Pericardium fibroblast (primary cell): ENCODE measurements at places on chromosomes 7 and 10. TPM values are rescaled to one million over a fixed set of nuclear protein-coding genes. Genes with fewer than 3 reads are reported as not detected.

The C10orf67 gene
- not detected in 2 replicates for total RNA-seq

The SCIN gene
- total RNA-seq, result not detected in 2 replicates

The ASB15 gene
- total RNA-seq, result not detected in 2 replicates

The NPSR1 gene
- not detected in 2 replicates for total RNA-seq

The CRTAC1 gene
- 0.12 TPM in 1 of 2 replicates, not detected in the other for total RNA-seq

The SPDYE2 gene
- total RNA-seq, result not detected in 2 replicates

The PKD2L1 gene
- not detected in 2 replicates for total RNA-seq

The ZSCAN21 gene
- total RNA-seq, result 11.3 and 19.2 TPM in 2 replicates

The KCNIP2 gene
- total RNA-seq, result 0.12 TPM in 1 of 2 replicates, not detected in the other

The RNF148 gene
- 0.23 and 0.43 TPM in 2 replicates for total RNA-seq

The CXCL12 gene
- 43.1 and 53.3 TPM in 2 replicates for total RNA-seq

The CCL24 gene
- total RNA-seq, result not detected in 2 replicates

The SYNPO2L gene
- 0.68 and 0.93 TPM in 2 replicates for total RNA-seq

The TACR2 gene
- not detected in 2 replicates for total RNA-seq

The DEPP1 gene
- 40.1 and 98.1 TPM in 2 replicates for total RNA-seq

The DNAJC12 gene
- 9.9 and 12.8 TPM in 2 replicates for total RNA-seq

The GRID2IP gene
- total RNA-seq, result 0.09 TPM in 1 of 2 replicates, not detected in the other

The AFAP1L2 gene
- 0.51 and 7.5 TPM in 2 replicates for total RNA-seq

The GPR15LG gene
- not detected in 2 replicates for total RNA-seq

The ENO4 gene
- 0.17 TPM in 1 of 2 replicates, not detected in the other for total RNA-seq

The GPR85 gene
- total RNA-seq, result 0.35 and 7.6 TPM in 2 replicates

The SUN1 gene
- total RNA-seq, result 68.3 and 97.2 TPM in 2 replicates

The YKT6 gene
- 71.0 and 117 TPM in 2 replicates for total RNA-seq

The SMO gene
- 18.9 and 19.6 TPM in 2 replicates for total RNA-seq

The PIK3AP1 gene
- not detected in 2 replicates for total RNA-seq

The OGDHL gene
- 0.09 and 0.82 TPM in 2 replicates for total RNA-seq

The FAM13C gene
- 1.3 and 3.9 TPM in 2 replicates for total RNA-seq

The LGI1 gene
- total RNA-seq, result not detected in 2 replicates

The ADAM22 gene
- 0.12 and 0.26 TPM in 2 replicates for total RNA-seq

The ZNF467 gene
- total RNA-seq, result 9.3 and 14.0 TPM in 2 replicates

The POM121C gene
- total RNA-seq, result 6.8 and 8.9 TPM in 2 replicates

The C10orf105 gene
- total RNA-seq, result 0.12 TPM in 1 of 2 replicates, not detected in the other

The CLCN1 gene
- total RNA-seq, result not detected in 2 replicates

The SLC39A12 gene
- total RNA-seq, result not detected in 2 replicates

The COX19 gene
- 5.3 and 5.4 TPM in 2 replicates for total RNA-seq

The MAD1L1 gene
- 20.3 and 33.1 TPM in 2 replicates for total RNA-seq

The NKX2-3 gene
- 2.1 TPM in 1 of 2 replicates, not detected in the other for total RNA-seq

The MTURN gene
- 16.1 and 27.5 TPM in 2 replicates for total RNA-seq

The CCDC3 gene
- 2.4 and 2.9 TPM in 2 replicates for total RNA-seq

The AKR1C8 gene
- not detected in 2 replicates for total RNA-seq

The C10orf143 gene
- total RNA-seq, result 0.77 and 1.1 TPM in 2 replicates

The TYSND1 gene
- total RNA-seq, result 10.4 and 12.4 TPM in 2 replicates

The BAMBI gene
- total RNA-seq, result 5.8 and 112 TPM in 2 replicates

The OGDH gene
- 37.4 and 53.9 TPM in 2 replicates for total RNA-seq

The TRPV6 gene
- not detected in 2 replicates for total RNA-seq

The AKR1D1 gene
- total RNA-seq, result not detected in 2 replicates

The ZMYND11 gene
- 30.7 and 33.5 TPM in 2 replicates for total RNA-seq

The ELN gene
- total RNA-seq, result 56.1 and 146 TPM in 2 replicates

The ANKRD26 gene
- total RNA-seq, result 3.4 and 6.9 TPM in 2 replicates

The TRUB1 gene
- total RNA-seq, result 14.5 and 17.8 TPM in 2 replicates
